ENCODE measurements at places on chromosomes 12 and 14. TPM values are rescaled to one million over a fixed set of nuclear protein-coding genes. Genes with fewer than 3 reads are reported as not detected.

DNA sequence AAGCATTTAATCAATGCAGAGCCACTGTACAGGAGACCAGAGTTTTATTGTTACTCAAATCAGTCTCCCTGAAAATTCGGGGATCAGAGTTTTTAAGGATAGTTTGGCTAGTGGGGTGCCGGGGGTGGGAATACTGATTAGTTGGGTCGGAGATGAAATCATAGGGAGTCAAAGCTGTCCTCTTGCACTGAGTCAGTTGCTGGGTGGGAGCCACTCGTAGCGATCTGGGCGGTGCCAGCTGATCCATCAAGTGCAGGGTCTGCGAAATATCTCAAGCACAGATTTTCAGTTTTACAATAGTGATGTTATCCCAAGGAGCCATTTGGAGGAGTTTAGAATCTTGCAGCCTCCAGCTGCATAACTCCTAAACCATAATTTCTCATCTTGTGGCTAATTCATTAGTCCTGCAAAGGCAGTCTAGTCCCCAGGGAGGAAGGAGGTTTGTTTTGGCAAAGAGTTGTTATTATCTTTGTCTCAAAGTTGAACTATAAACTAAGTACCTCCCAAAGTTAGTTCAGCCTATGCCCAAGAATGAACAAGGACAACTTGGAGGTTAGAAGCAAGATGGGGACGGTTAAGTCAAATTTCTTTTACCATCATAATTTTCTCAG lies 169.4 kb upstream of the PLEKHG7 start:
- no peak for DNase-seq

The AQP2 gene
- total RNA-seq: not detected

GRCh38 chr14:46053221-46053620 lies 598.4 kb downstream of the RPL10L start:
- no peak for DNase-seq

- DNase-seq: no peak
Measured at GRCh38 chr12:33703221-33703620, 263.6 kb upstream of the SYT10 start.

DNA sequence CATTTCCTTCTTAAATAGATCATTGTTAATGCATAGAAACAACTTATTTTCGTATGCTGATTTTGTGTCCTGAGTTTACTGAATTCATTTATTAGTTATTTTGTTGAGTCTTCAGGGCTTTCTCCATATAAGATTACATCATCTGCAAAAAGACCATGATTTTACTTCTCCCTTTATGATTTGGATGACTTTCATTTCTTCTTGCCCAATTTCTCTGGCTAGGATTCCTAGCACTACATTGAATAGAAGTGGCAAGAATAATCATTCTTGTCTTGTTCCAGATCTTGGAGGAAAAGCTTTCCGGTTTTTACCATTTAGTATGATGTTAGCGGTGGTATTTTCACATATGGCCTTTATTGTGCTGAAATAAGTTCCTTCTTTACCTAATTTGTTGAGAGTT lies 303.0 kb upstream of the RTL1 start:
- no peak for DNase-seq

- no peak for DNase-seq
Measured at GRCh38 chr12:113103756-113104450, 31.7 kb downstream of the RASAL1 start.

All from kidney epithelial cell (primary cell).